SHP77 (cell line): ENCODE measurements at places on chromosomes 2 and 18.

- DNase-seq = no peak
Measured at GRCh38 chr2:5932556-5933469, 240.6 kb downstream of the SOX11 start.

DNA sequence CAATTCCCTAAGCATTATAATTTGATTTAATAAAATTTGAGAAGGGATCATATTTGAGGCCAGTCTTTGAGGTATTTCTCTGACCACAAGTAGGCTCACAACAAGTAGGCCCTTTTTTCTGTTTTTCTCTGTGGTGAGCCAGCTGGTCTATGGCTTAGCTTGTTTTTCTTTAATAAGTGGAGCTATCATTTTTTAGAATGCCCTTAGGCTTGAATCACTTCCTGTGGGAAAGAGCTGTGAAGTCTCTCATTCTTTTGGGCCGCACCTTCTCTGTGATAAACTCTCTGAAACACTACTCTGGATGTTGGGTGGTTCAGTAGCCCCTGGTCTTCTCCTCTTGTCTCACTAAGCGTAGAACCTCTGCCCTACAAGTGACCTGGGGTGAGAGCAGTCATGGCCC is 235.9 kb downstream of the SUCLG1 start:
- no peak for DNase-seq

DNA sequence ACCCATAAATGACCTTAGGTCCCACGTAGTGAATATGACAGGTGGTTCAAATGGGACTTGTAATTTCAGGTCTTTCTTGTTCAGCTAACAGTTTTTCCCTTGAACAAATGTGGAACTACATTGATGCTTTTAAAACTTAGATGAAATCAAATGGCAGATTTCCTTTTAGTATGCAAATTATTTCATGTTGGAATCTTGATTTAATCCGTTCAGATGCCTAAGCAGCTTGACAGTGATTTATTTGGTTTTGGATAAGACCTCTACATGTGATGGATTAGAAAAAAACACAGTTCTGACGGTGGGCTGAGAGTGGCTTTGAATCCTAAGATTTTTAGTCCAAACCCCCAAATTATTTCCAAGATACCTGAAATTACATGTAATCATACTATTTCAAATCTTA is 16.9 kb downstream of the SCYGR4 start:
- DNase-seq = no peak

GRCh38 chr2:85936421-85937068 is 47.8 kb upstream of the ST3GAL5 start:
- DNase-seq = no peak

DNA sequence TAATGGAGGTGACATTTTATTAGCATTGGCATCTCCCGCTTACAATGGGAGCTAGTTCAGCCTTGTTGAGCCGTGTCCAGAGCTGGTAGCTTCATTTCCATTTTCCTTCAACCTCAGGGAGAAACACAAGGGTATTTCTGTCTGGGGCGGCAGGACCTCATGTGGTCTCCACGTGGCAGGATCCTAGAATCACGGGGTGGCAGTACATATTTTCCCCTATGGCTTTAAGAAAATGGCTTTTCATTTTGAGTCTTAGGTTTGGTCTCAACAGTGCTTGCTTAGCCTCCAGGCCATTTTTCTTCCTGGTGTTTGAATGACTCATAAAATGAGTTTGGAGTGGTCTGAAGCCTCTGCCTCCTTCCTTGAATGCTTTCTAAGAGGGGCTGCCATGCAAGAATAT is 20.3 kb downstream of the CABLES1 start:
- DNase-seq = no peak

DNA sequence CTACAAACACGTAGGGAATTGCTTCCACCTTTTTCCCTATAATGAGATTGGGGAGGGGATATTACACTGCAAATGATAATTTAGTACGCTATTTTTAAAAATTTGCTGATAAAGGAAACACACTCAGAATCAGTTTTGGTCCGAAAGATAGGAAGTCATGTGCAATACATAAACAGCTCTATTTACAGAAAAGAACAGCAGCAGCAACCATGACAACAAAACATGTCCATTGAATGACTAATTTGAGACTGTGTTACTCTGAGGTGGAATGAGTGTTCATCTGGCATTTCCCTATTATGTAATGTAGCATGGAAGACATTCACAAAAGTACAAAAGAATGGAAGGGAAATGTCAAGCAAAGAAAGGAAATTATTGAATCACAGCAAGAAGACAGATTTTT is 337.2 kb downstream of the NBAS start:
- no peak for DNase-seq

DNA sequence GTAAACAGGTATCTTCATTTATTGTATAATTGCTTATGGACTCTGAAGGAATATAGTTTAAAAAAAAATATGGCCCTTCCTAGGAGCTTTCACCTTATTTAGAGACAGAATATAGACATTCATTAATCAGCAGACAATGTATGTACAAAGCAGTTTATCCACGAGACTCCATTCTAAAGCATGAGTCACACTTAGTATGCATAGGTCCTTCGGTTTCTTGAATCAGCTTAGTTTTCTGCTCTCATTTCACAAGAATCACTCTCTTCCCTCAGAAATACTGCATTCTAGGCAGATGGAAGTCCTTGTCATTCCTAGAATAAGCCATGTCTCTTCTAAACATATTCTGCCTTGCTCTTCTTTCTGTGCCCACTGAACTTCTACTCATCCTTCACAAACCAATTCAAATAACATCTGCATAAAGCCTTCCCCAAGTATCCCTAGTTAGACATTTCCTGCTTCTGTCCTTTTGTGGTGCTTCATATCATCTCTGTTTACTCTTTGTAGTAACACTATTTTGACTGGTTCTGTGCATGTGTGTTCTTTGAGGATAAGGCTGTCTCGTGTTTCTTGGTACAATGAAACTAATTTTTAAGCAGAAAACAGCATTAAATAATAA is 84.5 kb downstream of the PTRHD1 start:
- no peak for DNase-seq

DNA sequence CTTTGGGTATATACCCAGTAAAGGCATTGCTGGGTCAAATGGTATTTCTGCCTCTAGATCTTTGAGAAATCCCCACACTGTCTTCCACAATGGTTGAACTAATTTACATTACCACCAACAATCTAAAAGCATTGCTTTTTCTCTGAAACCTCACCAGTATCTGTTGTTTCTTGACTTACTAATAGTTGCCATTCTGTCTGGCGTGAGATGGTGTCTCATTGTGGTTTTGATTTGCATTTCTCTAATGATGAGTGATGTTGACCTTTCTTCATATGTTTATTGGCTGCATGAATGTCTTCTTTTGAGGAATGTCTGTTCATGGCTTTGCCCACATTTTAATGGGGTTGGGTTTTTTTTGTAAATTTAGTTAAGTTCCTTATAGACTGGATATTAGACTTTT is 382.6 kb upstream of the ZNF804A start:
- DNase-seq = no peak

GRCh38 chr18:63363951-63364350 is 3.1 kb downstream of the KDSR start:
- DNase-seq = no peak

GRCh38 chr2:219492575-219492974 is 6.1 kb upstream of the GMPPA start:
- no peak for DNase-seq

GRCh38 chr2:230170532-230170931 is 49.3 kb downstream of the SP110 start:
- DNase-seq = peak; percentile 84

GRCh38 chr2:191401287-191401686 is 156.1 kb downstream of the MYO1B start:
- no peak for DNase-seq

DNA sequence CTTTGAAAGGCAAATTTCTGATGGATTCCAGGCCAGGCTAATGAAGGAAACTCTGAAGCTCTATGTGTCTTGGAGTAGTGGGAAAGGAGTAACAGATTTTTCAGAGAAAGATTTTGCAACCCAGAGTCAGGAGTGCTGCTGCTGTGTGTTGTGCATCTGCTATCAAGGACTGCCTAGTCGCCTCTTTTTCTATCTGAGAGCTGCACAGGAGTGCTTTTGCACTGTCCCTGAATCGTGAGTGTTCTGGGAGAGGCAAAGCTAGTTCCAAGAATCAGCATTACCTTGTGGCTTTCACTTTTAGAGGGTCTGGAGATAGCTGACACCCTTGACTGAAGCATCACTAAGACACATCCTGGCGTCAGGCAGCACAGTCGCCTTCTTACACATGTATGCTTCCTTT is 336.4 kb downstream of the PARD3B start:
- no peak for DNase-seq

DNA sequence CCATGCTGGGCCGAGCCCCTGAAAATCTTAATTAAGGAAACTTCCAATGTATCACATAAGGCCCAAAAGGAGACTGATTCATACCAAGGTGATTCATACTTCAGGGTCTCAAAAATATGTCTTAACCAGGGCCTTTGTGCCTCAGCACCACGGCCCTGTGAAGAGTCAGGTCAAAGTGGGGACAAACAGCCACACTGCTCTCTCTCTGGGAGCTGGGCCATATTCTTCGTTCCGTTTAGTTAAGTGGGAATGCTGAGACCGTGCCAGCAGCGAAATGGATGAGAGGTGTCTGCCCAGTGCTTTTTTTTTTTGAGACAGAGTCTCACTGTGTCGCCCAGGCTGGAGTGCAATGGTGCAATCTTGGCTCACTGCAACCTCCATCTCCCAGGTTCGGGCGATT is 9.3 kb upstream of the PTMA start:
- no peak for DNase-seq

DNA sequence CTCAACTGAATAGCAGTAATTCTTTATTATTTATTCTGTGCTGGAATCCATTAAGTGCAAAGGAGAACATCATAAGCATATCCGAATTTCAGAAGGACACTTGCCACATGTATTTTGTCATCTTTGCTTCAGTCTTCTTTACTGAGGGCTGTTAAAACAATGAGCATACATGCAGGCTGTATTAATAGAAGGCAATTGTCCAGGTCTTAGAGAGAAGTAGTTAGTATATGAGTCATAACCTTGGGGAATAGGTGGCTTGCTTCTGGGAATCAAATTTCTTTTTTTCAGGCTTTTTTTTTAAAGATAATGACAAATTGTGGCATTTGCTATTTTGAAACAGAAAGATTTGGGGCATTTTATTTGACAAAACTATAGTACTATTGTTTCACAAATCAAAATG is 773.5 kb downstream of the CNTNAP5 start:
- DNase-seq = no peak

GRCh38 chr2:109260886-109261700 is 132.1 kb downstream of the SH3RF3 start:
- peak; percentile 80 for DNase-seq

DNA sequence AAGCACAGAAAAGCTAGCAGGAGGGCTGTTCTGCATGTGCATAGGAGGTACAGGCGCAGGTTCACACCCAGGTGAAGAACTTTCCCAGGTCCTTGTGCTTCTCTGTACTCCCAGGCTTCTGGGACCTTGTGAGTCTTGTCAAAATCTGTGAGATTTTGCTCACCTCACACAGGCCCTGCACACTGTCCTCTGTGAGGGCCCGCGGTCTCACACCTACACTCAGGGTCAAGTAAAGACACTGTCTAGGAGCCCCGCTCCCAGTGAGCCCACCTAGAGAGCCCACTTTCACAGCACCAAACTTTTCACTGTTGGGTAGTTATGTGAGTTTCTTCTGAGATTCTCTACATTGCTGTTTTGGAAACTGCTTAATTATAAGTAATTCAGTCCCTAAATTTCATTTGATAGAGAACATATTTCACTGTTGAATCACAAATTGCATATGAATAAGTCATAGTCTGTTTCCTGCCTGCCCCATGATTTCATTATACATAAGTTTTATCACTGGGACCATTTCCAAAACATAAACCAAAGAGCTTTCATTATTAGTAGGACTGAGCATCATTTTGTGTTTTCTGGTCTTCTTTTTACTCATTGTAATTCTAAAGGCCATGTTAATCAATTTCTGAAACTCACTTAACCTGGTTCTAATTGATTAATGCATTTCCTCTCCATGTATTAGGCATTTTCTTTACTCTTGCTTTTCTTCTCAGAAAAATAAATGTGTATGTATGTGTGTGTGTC is 234.2 kb upstream of the SPOPL start:
- no peak for DNase-seq
